ENCODE measurements at places on chromosomes 2 and 18.
A peak's percentile ranks its signal among the peaks of the same experiment; 100 is the strongest.

- no peak for DNase-seq
These were observed 21.9 kb upstream of the MTERF4 start for GRCh38 chr2:241123816-241124536.

DNA sequence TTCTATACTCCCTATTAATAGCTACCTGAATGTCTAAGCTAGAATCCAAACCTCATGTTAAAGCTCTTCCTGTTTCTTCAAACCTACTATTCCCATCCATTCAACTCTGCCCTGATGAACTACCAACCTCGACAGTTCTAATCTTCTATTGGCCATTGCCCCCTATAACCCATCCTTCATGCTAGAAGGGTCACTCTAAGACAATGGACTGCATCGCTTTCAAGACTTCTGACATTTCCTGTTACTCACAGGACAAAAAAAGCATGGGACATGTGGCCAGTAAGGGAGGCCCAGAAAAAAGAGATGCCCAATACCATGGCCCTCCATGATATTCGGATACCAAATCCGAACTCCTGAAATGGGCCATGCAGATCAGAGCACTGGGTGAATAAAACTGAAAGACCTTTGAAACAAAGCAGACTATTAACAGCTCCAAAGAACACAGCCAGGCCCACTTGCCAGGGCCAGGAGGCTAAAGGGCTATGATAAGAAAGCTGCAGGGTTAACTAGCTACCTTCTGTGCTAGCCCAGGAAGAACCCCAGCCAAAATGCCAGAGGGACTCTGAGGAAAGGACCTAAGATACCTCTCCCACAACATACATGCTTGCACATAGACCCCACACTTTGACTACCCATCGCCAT is 4.5 kb downstream of the B4GALT6 start:
- DNase-seq, result no peak

DNA sequence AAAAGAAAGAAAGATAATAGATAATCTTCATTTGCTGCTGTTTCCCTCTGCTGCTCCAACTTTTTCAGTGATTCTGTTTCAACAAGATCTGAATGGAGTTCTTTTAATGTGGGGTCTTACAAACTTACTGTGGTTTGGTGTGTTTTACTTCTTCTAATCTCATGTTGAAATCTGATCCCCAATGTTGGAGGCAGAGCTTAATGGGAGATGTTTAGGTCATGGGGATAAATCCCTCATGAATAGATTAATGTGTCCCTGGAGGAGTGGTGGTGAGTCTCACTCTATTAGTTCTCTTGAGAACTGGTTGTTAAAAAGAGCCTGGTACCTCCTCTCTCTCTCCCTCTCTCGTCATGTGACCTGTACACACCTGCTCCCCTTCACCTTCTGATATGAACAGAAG is 442.4 kb downstream of the EPHA4 start:
- no peak for DNase-seq

- DNase-seq, result no peak
These were observed 262.2 kb downstream of the ASXL3 start for GRCh38 chr18:33840212-33840593.

DNA sequence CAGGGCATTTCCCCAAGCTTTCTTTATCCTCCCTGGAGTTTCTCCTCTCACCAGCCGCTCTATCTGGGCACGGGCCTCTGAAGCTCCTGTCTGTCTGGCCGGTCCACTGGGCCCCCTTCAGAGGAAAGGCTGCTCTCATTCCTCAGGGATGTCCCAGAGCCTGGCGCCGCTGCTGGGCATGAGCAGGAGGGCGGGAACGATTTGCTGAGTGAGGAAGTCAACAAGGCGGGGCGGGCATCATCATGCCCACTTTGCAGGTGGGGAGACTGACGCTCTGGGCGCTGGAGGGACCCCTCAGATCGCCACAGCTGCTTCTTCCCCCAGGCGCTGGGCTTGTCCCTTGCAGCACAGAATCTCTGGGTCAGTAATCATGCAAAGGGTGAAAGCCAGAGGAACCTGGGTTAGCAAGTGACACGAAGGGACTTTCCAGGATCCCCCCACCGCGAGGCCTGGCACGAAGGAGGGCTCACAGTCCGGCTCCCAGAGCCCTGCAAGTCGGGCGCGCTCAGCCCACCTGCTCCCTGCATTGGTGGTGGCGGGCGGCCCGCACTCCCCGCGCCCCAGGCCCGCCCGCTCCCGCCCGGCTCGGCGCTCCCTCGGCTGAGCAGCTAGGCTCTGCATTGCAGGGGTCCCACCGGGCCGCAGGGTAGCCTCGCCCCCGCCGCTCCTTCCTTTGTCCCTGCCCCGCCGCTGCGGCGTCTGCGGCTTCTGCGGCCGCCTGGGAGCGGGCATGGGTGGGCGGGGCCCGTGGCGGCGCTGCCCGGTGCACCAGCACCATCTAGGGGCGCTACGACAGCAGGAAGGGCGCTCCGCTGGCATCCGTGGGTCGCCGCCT is 157.8 kb downstream of the CYRIA start:
- no peak for DNase-seq

- DNase-seq, result no peak
These were observed 4.8 kb upstream of the ITPRIPL1 start for GRCh38 chr2:96320326-96320725.

DNA sequence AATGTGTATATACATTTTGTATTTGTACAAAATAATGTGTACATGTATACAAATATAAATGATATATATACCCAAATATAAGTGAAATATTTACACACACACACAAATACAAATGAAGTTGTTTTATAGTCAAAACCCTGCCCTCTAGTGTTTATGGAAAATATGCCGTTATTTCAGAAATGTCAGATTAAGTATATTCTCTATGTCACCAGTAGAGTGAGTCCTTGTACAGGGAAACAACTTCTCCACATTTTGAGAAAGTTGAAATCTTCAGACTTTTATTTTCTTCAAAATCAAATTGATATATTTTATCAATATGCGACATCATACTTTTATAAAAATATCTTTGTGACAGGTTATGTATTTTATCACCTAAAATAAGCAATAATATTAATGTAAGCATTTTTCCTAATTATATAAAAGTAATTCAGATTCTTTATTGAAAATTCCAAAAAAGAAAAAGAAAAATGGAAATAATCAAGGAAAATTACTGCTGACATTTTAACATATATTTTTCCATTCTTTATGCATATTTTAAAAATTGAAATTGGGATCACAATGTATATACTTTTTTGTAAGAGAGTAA is 22.4 kb downstream of the ARL6IP6 start:
- DNase-seq, result peak; percentile 33

All from naive B cell (primary cell).